Smooth muscle cell of the pulmonary artery (primary cell): ENCODE measurements at places on chromosomes 2 and 18. TPM values are rescaled to one million over a fixed set of nuclear protein-coding genes. Genes with fewer than 3 reads are reported as not detected.

ESPNL gene
- 1.9 and 2.5 TPM in 2 replicates for total RNA-seq

G6PC2 gene
- not detected in 2 replicates for total RNA-seq

HOXD8 gene
- total RNA-seq, result 0.46 and 1.4 TPM in 2 replicates

GALNT14 gene
- total RNA-seq, result 0.52 and 5.3 TPM in 2 replicates

CHRND gene
- not detected in 2 replicates for total RNA-seq

SPATA3 gene
- not detected in 2 replicates for total RNA-seq

SF3B6 gene
- total RNA-seq, result 81.3 and 105 TPM in 2 replicates

PROM2 gene
- 0.20 and 0.56 TPM in 2 replicates for total RNA-seq

LIPG gene
- 5.5 and 43.0 TPM in 2 replicates for total RNA-seq

CENPA gene
- total RNA-seq, result 1.5 and 2.7 TPM in 2 replicates

IL36B gene
- total RNA-seq, result not detected in 2 replicates

TRAPPC12 gene
- 60.4 and 76.1 TPM in 2 replicates for total RNA-seq

TNFRSF11A gene
- 1.8 and 3.8 TPM in 2 replicates for total RNA-seq

FLACC1 gene
- 1.3 and 2.5 TPM in 2 replicates for total RNA-seq

GALNT13 gene
- 0.20 and 1.5 TPM in 2 replicates for total RNA-seq

GPR35 gene
- 0.85 and 2.0 TPM in 2 replicates for total RNA-seq

CYP27C1 gene
- total RNA-seq, result under 0.01 and 0.13 TPM in 2 replicates

KLHL30 gene
- total RNA-seq, result 5.2 and 11.7 TPM in 2 replicates

SLC4A5 gene
- 0.13 and 0.30 TPM in 2 replicates for total RNA-seq

UGT1A4 gene
- not detected in 2 replicates for total RNA-seq

CXCR1 gene
- not detected in 2 replicates for total RNA-seq

CD302 gene
- total RNA-seq, result 5.2 and 11.1 TPM in 2 replicates

SNORC gene
- total RNA-seq, result 0.65 and 1.6 TPM in 2 replicates

LHCGR gene
- not detected in 2 replicates for total RNA-seq

IL37 gene
- not detected in 2 replicates for total RNA-seq

DDX1 gene
- 53.7 and 83.6 TPM in 2 replicates for total RNA-seq

TRABD2A gene
- total RNA-seq, result 4.0 and 4.7 TPM in 2 replicates

ERFE gene
- total RNA-seq, result 0.56 and 4.8 TPM in 2 replicates

TFCP2L1 gene
- total RNA-seq, result under 0.01 TPM in 1 of 2 replicates, not detected in the other

ALPG gene
- not detected in 2 replicates for total RNA-seq

GAL3ST2 gene
- 0.33 and 0.46 TPM in 2 replicates for total RNA-seq

CHCHD5 gene
- 5.2 and 8.8 TPM in 2 replicates for total RNA-seq

PLGLB1 gene
- 0.33 and 0.40 TPM in 2 replicates for total RNA-seq

ADCY3 gene
- 112 and 115 TPM in 2 replicates for total RNA-seq

MARCHF4 gene
- 3.6 and 8.0 TPM in 2 replicates for total RNA-seq

LRPPRC gene
- 60.2 and 66.4 TPM in 2 replicates for total RNA-seq

SPC25 gene
- total RNA-seq, result 0.17 and 1.1 TPM in 2 replicates

TUBA3D gene
- 0.10 TPM in 1 of 2 replicates, not detected in the other for total RNA-seq

CMPK2 gene
- 0.36 and 0.46 TPM in 2 replicates for total RNA-seq

KATNAL2 gene
- total RNA-seq, result 2.2 and 4.1 TPM in 2 replicates

UPP2 gene
- not detected in 2 replicates for total RNA-seq

UGT1A8 gene
- total RNA-seq, result 0.17 TPM in 1 of 2 replicates, not detected in the other

IMPACT gene
- 26.0 and 30.6 TPM in 2 replicates for total RNA-seq

TMEM237 gene
- total RNA-seq, result 41.0 and 41.1 TPM in 2 replicates

RPE gene
- 88.4 and 110 TPM in 2 replicates for total RNA-seq

MC5R gene
- total RNA-seq, result not detected in 2 replicates

TCF4 gene
- 73.2 and 91.4 TPM in 2 replicates for total RNA-seq

PSMA8 gene
- not detected in 2 replicates for total RNA-seq

GCKR gene
- total RNA-seq, result 7.4 and 8.5 TPM in 2 replicates

OSR1 gene
- 11.6 and 29.1 TPM in 2 replicates for total RNA-seq
